ENCODE measurements at places on chromosomes 5 and 9. TPM values are rescaled to one million over a fixed set of nuclear protein-coding genes. Genes with fewer than 3 reads are reported as not detected.

TMEM252 gene
- total RNA-seq = not detected

PCDHA11 gene
- total RNA-seq = 0.08 TPM

TMEFF1 gene
- total RNA-seq = 1.1 TPM

PLAC8L1 gene
- total RNA-seq = not detected

PCDHA2 gene
- not detected for total RNA-seq

RASGRF2 gene
- 1.6 TPM for total RNA-seq

PARP8 gene
- total RNA-seq = 0.07 TPM

C9 gene
- not detected for total RNA-seq

CRB2 gene
- 0.06 TPM for total RNA-seq

HSPB3 gene
- total RNA-seq = not detected

FBP2 gene
- total RNA-seq = not detected

RUSC2 gene
- 34.4 TPM for total RNA-seq

C9orf153 gene
- not detected for total RNA-seq

NOXA1 gene
- 1.5 TPM for total RNA-seq

THBS4 gene
- total RNA-seq = 0.14 TPM

RGP1 gene
- 12.8 TPM for total RNA-seq

KIF20A gene
- total RNA-seq = 37.7 TPM

CDC20B gene
- total RNA-seq = 0.09 TPM

SOX30 gene
- total RNA-seq = not detected

KCNT1 gene
- total RNA-seq = not detected

All from A549 treated with Mapracorat at 1 μM for 4 hours (cell line).